ENCODE measurements at places on chromosomes 16 and 17. TPM values are rescaled to one million over a fixed set of nuclear protein-coding genes. Genes with fewer than 3 reads are reported as not detected.

DNA sequence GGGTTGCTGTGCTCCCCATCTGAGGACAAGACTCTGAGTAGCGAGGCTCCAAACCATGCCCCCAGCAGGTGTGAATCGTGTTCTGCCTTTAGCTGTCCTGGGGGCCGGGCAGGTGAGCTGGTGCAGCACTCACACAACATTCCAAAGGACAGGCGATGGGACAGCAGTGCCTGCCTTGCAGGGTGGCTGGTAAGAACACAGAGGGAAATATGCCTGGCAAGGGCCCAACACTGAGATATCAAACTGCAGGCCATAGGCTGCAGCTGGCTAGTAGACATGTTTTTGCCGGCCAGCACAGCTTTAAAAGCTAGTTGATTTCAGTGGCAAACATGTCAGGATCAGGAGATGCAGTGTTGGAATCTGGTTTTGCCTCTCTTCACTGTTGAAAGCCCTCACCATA, 23.6 kb downstream of the CLEC16A start:
- DNase-seq = no peak
- peaks cover 27% of the 10 kb centered on the region for H3K4me1 ChIP-seq
- peaks cover 80% of the 10 kb centered on the region for H3K36me3 ChIP-seq
- no peak overlapping the region for H3K4me3 ChIP-seq

CASKIN2 gene
- 0.37 TPM for total RNA-seq

GRCh38 chr17:17580662-17581470, 10.6 kb downstream of the PEMT start:
- no peaks in the 10 kb centered on the region for H3K36me3 ChIP-seq
- H3K4me1 ChIP-seq = no peaks in the 10 kb centered on the region
- no peak overlapping the region for H3K27ac ChIP-seq
- no peaks in the 10 kb centered on the region for H3K27me3 ChIP-seq

DNA sequence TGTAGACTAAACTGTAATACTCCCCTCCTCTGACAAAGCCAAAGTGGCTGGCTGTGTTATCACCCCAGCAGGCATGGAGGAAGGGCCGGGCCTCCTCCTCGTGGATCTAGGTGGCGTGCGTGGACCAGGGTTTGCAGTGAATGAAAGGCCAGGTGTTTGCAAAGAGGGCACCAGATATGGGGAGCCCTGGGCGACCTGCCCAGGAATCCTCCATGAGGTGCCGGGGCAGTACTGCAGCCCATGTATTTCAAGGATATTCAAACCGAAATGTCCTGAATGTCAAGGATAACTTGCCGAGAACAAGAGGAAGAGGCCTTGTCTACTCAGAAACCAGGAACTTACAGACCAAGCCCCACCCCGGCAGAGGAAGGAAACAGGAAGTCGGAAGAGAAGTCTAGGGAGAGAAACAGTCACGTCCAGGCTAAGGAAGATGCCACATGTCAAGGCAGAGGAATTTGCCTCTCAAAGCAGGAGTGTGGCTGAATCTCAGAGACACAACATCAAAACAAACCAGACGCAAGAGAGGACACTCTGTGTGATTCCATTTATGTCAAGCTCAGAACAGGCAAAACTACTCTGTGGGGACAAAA, 13.7 kb upstream of the OSGIN1 start:
- no peak overlapping the region for H3K27ac ChIP-seq
- no peak overlapping the region for H3K4me3 ChIP-seq
- H3K4me1 ChIP-seq = no peaks in the 10 kb centered on the region

GRCh38 chr16:81500833-81501521, 56.4 kb downstream of the CMIP start:
- no peaks in the 10 kb centered on the region for H3K36me3 ChIP-seq
- H3K27ac ChIP-seq = peak overlapping the region; percentile 91
- DNase-seq = peak; percentile 95
- H3K4me3 ChIP-seq = peak overlapping the region; percentile 37
- peaks cover 89% of the 10 kb centered on the region for H3K4me1 ChIP-seq

DNA sequence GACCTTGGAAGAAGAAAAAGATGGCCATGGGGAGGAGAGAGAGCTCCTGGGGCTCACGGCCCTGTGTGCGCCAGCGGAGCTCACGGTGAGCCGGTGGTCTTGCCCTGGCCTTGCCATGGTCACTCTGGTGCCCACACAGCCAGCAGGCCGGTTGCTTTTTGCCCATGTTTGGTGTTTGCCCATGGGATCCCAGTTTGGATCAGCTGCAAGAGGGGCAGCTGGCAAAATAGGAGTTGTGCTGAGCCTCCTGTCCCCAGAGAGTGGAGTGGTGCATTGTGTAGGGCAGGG, 1.6 kb downstream of the NHERF1 start:
- no peak for DNase-seq
- H3K4me3 ChIP-seq = peak overlapping the region; percentile 94
- no peaks in the 10 kb centered on the region for H3K27me3 ChIP-seq
- no peak overlapping the region for H3K27ac ChIP-seq
- peaks cover 41% of the 10 kb centered on the region for H3K4me1 ChIP-seq

SULT1A2 gene
- 0.36 TPM for total RNA-seq

- peak; percentile 26 for DNase-seq
- no peak overlapping the region for H3K4me3 ChIP-seq
- H3K4me1 ChIP-seq = peaks cover 18% of the 10 kb centered on the region
- H3K27ac ChIP-seq = no peak overlapping the region
- no peaks in the 10 kb centered on the region for H3K27me3 ChIP-seq
Observed at GRCh38 chr17:51230306-51230705, 29.5 kb downstream of the MBTD1 start.

DNA sequence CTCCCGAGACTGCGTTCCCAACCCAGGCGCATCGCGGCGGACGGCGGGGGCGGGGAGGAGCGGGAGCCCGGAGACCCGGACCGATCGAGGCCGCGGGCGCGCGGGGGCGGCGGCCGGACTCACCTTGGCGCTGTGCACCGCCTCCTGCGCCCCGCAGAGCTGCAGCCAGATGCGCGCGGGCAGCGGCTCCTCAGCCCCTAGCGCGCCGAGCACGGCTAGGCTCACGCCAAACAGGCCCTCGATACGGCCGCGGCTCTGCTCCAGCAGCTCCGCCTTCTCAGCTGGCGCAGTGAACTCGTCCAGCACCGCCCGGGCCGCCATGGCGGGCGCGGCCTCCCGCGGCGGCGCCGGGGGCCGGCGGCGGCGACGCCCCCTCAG, 339 bp downstream of the N4BP1 start:
- no peaks in the 10 kb centered on the region for H3K36me3 ChIP-seq
- H3K27ac ChIP-seq = peak overlapping the region; percentile 58
- H3K4me1 ChIP-seq = peaks cover 51% of the 10 kb centered on the region
- no peak for DNase-seq
- H3K4me3 ChIP-seq = peak overlapping the region; percentile 76
- no peaks in the 10 kb centered on the region for H3K27me3 ChIP-seq

- H3K27me3 ChIP-seq = no peaks in the 10 kb centered on the region
- H3K27ac ChIP-seq = no peak overlapping the region
- no peaks in the 10 kb centered on the region for H3K36me3 ChIP-seq
- H3K4me1 ChIP-seq = no peaks in the 10 kb centered on the region
Observed at GRCh38 chr16:9033125-9033830, 58.2 kb upstream of the HAPSTR1 start.

SPNS2 gene
- 0.66 TPM for total RNA-seq

DNA sequence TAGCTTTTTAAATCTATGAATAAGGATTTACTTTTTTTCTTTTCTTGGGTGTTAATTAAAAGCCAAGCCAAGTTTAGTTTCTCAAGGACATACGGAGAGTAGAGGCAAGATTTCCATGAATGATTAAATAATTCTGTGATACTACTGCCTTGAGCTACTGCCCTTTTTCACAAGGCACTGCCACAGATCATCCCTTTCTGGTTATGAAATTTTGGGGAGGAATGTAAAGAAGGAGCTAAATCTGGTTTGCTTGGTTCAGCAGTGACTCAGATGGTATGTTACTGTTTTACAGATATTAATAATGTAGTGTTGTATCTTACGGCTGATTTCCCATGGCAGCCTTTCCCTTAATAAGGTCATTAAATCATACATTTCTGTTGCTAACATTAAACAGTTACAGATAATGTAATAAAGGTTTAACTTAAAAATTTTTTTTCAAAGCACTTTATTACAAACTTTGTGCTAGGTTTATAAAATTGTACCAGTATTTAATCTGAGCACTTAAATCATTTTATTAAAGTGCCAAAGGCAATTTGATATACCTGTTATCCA, 2.6 kb downstream of the WSB1 start:
- no peak for DNase-seq
- H3K36me3 ChIP-seq = no peaks in the 10 kb centered on the region
- H3K27ac ChIP-seq = peak overlapping the region; percentile 7
- peak overlapping the region; percentile 100 for H3K4me3 ChIP-seq
- H3K4me1 ChIP-seq = peaks cover 57% of the 10 kb centered on the region
- H3K27me3 ChIP-seq = no peaks in the 10 kb centered on the region

- peak; percentile 71 for DNase-seq
- H3K27me3 ChIP-seq = no peaks in the 10 kb centered on the region
- H3K4me3 ChIP-seq = no peak overlapping the region
Observed at GRCh38 chr16:17448640-17449638, 21.8 kb downstream of the XYLT1 start.

Measured in B cell (primary cell).